HS-5 (cell line): ENCODE measurements at places on chromosomes 6 and 20.

DNA sequence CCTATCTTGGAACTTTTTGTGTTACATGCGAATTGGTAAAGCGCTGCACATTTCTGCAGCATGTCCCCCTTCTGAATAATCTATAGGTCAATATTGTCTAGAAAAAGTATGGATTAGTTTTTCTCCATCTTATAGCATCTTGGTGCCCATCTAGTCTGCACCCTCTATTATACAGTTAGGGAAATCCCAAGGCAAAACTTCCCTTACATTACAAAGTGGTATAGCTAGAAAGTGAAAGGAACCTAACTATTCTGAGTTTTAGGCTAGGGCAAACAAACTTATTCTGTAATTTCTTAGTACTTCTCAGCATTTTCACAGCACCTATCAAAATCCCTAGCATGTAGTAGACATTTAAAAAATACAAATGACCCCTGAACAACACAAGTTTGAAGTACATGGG is 133.5 kb upstream of the CCDC28A start:
- DNase-seq: no peak

DNA sequence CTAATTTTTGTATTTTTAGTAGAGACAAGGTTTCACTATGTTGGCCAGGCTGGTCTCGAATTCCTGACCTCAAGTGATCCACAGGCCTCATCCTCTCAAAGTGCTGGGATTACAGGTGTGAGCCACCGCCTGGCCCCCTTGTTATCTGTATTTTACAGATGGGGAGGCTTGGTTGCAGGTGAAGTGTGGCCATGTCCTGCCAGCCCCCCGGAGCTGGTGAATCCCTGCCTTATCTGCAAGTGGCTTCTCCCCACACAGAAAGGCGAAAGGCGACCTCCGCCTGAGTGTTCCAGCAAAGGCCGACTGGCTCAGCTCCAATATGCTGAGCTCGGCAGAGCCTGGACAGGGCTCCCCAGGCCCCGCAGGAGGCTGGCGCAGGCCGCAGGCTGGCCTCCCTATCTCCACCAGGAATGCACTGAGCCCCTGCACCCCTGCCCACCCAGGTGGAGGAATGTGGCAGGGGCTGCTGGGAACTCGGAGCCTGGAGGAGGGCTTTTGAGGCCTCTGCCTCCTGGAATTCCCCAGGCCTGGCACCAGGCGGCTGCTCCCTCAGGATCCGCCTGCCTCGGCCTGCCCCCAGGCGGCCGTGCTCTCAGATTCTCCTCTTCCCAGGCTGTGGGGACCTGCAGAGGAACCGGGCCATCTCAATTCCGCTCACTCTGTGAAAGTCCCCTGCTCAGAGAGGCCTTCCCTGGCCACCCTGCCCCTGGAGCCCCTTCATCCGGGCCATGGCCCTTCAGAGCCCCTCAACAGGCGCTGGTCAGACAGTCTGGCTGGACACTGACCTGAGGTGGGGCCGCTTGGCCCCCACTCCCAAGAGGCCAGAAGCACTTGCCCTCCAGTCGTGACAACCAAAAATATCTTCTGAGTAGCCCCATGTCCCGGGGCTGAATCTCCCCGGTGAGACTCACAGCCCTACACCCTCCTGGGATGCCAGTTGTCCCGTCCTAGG is 9.3 kb upstream of the LAMA5 start:
- DNase-seq: no peak

- no peak for DNase-seq
Observed at GRCh38 chr6:54830216-54830615, 16.4 kb upstream of the FAM83B start.

- no peak for DNase-seq
Observed at GRCh38 chr6:14858808-14859207, 387.1 kb upstream of the JARID2 start.

- DNase-seq: no peak
Observed at GRCh38 chr6:38184585-38185080, 365.1 kb downstream of the ZFAND3 start.
